IMR-90 (cell line): ENCODE measurements at places on chromosomes 1 and 21.

- no peak for DNase-seq
Observed at GRCh38 chr1:88421997-88422396, 262.1 kb upstream of the PKN2 start.

DNA sequence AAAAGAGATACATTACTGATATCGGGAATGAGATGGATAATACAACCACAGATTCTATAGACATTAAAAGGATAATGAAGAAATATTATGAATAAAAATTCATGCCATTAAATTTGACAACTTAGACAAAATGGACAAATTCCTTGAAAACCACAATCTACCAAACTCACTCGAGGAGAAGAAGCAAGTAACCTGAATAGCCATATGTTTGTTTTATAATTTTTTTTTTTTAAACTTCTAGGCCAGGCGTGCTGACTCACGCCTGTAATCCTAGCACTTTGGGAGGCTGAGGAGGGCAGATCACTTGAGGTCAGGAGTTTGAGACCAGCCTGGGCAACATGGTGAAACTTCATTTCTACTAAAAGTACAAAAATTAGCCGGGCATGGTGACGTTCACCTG is 327.9 kb downstream of the VAV3 start:
- no peak for DNase-seq

DNA sequence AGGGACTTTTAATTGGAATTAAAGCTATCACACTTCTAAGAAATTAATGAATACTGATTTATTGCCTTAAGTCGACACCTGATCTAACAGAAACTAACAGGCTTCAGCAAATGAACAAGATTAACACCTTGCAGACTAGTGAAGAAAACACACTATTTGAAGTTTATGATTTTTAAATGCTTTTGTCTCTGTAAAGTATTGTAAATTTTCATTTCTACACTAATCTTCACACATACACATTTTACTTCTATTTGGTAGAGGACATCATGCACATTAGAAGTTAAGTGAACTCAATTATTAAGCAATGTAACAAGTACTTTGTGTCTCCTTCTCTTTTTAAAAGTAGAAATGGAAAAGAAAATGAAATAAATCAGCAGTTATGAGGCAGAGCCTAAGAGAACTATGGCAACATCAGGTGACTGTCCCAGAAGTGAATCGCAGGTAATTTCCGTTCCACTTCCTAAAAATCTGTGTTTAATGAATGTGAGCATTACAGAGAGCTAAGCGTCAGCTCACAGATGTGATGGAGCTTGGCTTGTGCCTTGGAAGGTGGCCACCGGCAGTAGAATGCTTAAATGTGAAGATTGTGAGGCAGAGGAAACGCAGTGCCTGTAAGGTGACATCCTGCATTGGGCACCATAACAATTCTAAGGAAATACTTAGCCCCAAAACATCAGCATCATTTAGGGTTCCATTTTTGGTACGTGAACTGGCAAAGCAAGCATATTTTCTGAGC is 1.2 kb downstream of the PRMT2 start:
- no peak for DNase-seq

GRCh38 chr1:109523706-109524105 is 14.2 kb upstream of the AMIGO1 start:
- DNase-seq, result peak; percentile 18

DNA sequence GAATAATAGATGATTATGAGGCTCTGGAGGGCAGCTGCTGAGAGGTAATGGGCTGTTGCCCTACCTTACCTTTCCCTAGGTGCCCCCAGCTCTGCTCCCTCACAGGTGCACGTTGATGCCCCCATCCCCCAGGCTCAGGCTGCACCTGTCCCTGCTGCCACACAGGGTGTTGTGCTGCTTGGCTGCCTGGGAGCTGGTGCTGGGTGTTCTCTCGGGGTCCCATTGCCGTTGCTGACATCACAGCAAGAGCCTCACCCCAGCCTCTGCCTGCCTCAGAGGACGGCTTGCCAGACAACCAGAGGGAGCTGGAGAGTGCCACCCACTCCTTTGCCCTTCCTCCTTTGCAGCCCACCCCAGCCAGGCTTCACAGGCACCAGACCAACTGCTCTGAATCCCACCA is 31.4 kb upstream of the DMBX1 start:
- DNase-seq, result no peak

GRCh38 chr1:20057886-20058420 is 12.0 kb upstream of the PLA2G5 start:
- no peak for DNase-seq

GRCh38 chr1:67952071-67952470 is 98.4 kb downstream of the DIRAS3 start:
- peak; percentile 56 for DNase-seq

DNA sequence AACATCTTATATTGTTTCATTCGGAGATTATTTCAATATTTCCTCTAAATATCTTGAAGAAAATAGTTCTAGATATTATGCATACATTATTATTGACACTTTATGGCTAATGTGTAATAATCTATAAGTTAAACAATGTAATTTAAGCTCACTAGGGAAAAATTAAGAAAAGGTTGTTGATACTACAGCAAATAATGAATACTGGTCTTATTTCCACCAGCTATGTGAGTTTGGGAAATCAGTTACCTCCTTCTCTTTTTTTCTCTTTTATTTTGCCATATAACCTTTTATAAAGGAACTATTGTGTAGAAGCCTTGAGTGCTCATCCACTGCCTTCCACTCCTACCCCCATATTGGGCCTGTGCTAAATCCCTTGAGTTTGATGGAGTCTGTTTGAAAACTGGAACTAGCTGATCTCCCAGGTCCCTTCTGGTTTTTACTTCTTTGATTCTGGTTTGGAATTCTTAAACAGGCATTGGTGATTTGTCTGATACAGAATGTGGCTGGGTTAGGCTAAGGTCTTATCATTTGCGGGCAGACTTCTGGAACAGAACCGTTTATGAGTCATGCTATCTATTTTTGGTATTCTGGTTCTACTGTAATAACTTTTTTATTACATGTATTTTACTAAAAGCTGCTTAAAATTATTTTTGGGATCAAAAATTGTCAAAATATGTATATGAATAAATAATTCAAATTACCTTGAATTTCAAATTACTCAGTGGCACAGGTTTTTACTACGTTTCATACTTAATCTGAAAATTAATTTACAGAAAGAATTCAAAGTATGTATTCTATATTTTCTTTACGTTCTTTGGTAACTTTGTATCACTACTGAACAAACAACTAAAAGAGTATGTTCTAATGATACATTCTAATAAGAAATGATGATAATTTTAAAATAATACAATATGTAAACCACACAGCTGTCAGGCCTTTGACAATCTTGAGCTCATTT is 5.0 kb upstream of the CDC14A start:
- DNase-seq, result peak; percentile 48
